D721Med (cell line): ENCODE measurements at places on chromosomes 7 and 10.

DNA sequence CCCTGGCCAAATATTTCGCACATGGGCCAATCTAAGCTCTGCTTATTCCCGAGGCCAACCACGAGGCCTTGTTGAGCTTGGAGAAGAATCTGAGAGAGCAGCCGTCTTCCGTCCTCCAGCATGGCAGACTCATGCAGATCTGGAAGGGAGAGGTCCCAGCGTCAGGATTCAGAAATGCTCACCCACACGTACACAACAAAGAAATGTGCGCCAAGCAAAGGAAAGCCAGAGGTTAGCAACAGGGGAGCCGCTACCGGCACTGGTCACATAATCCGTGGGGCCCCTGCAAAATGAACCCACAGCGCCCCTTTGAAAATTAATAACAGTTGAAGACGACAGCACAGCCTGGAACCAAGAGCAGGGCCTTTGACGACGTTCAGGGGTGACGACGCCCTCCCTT, 25.4 kb upstream of the PRKAG2 start:
- DNase-seq = no peak

DNA sequence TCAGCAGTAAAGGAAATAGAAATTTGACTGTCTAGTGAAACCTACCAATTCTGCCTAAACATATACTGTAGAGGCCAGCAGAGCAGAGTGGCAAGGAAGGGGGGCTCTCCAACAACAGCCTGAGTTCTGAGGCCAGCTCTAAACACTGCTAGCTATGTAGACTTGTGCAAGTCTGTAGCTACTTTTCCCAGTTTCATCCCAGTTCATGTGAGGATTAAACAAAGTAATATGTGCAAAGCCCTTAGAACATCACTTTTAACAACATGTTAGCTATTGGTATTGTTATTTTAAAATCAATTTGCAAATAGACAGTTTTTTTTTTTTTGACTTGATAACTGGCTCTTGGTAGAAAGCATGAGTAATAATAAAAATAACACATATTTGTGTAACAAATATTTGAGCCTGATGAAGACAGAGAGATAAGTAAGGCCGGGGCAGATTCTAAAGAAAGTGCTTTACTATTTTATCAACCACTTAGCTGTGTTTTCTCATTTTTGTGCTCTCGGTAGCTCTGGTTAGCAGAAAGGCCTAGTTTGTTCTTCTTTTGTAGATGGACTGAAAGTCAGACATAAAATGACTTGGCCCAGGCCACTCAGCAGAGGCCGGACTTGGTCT, 9.3 kb downstream of the CHST12 start:
- DNase-seq = no peak

- DNase-seq = no peak
Measured at GRCh38 chr10:14397066-14397465, 66.3 kb upstream of the FRMD4A start.

- DNase-seq = no peak
Measured at GRCh38 chr10:131667561-131667960, 233.2 kb upstream of the PPP2R2D start.

DNA sequence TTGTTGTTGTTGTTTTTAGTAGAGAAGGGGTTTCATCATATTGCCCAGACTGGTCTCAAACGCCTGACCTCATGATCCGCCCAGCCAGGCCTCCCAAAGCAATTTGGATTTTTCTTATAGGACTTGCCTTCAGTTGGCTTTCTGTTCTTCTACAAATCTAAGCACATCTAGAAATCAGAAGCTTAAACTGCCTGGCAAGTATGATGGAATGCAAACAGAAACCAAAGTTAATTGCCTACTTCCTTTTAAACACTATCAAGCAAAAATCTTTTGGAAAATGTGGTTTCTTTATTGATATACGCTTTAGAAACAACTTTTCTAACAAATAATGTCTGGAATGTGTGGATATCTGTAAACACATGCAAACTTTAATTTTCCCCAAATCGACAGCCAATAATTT, 64.9 kb downstream of the USP6NL start:
- DNase-seq = no peak

DNA sequence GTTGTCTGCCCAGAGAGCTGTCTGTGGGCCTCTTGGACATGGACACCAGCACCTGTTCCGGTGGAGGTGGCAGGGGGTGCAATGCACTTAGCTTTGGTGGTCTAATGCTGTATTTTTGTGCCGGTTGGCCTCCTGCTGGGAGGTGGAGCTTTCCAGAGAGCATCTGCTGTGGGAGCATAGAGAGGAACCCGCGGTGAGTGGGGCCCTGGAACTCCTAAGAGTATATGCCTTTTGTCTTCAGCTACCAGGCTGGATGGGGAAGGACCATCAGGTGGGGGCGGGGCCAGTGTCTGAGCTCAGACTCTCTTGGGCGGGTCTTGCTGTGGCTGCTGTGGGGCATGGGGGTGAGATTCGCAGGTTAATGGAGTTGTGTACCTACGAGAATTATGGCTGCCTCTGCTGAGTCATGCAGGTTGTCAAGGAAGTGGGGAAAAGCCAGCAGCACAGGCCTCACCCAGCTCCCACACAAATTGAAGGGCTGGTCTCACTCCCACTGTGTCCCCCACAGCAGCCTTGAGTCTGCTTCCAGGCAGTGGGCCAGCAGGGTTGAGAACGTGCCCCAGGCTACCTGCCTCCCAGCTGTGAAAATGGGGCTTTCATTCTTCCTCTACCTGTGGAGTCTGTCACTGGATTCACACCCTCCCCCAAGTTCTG, 29.0 kb downstream of the JAKMIP3 start:
- DNase-seq = no peak

DNA sequence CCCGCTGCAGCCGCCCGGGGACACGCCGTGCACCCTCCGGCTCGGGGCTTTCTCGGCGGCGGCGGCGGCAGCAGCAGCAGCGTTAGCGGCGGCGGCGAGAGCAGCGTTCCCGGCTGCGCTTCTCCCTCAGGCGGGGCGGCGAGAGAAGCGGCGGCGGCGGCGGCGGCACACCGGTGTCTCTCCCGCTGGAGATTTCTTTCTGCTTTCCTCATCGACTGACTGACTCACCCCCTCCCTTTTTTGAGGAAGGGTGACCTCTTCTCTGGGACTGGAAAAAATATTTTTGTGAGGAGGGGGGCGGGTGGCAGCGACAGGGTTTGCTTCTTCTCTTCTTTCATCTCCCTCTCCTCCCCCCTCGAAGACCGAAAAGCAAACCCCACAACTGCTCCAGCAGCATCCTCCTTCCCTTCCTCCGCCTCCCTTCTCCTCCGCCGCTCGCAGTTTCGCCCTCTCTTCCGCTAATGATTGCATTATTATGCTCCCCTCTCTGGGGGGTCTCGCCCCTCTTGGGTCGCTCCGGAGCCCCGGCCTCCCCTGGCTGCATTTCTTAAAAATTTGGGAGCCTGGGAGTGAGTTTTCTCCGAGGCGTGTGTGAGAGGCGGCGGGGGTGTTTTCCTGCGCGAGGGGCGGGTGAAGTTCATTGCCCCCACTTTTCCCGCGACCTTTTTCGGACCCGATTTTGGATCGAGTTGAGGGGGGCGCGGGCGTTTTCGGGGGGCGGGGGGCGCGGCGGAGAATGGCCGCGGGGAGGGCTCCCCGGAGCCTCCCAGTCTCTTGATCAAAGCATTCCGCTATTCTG, 411 bp downstream of the AUTS2 start:
- DNase-seq = no peak

- DNase-seq = no peak
Measured at GRCh38 chr7:38410056-38410455, 136.6 kb upstream of the TARP start.
